ENCODE measurements at places on chromosomes 11 and 22.

- DNase-seq, result no peak
These were observed 41.4 kb downstream of the TTC17 start for GRCh38 chr11:43399983-43400630.

DNA sequence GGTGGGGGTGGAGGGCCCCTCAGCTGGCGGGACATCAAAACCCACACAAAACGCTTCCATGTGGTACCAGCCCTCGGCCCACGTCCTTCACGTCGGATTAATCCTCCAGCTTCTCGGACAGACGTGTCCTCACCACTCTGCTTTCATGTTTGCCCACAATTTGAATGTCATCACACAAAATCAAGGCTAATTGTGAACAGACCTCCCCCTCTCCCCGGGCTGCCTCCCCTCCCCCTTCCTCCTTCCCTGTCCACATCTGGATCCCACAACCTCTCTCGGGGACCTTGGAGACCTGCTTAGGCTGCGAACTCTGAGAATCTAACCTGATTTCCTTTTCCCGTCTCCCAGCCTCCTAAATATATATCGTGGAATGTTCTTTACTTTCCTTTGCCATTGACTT is 262.9 kb downstream of the MN1 start:
- DNase-seq, result no peak

DNA sequence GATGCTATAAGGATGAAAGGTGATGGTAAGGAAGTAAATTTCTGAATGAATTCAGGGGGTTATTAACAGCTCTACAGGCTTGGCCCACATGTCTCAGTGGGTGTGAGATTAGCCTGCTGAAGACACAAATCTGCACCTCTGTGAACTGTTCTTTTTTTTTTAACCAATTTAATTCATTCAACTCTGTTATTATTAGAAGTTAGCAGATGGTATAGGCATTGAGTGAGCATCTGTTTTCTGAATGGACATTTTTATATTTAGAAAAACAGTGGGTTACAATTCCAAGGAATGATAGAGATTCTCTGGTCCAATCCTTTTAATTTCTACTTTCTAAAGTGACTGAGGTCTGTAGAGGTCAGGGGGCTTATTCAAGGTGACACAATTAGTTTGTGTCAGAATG is 122.0 kb upstream of the SORL1-AS1 start:
- DNase-seq, result no peak

DNA sequence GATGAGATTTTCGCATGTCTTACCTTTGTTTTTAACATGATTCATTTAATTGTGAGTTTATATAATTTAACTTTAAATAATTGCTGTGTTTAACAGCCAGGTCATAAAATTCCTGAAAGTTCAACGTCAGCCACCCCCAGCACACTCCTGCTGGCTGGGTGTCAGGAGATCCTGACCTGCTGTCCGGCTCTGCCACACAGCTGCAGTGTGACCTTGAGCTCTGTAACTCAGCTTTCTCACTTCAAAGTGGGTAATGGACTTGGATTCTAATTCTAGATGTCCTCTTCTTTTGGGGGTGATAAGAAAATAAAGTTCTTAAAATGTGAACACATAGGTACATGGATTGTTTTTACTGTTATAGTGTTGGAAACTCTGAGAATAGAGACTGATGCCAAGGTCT is 10.9 kb downstream of the VPS26B start:
- DNase-seq, result no peak

GRCh38 chr11:44443836-44444769 is 121.4 kb upstream of the CD82 start:
- no peak for DNase-seq

GRCh38 chr22:40491990-40492631 is 121.7 kb downstream of the SGSM3 start:
- peak; percentile 93 for DNase-seq

Data from pons (tissue), 1 donor.